ENCODE measurements at places on chromosomes 16 and 17.

DNA sequence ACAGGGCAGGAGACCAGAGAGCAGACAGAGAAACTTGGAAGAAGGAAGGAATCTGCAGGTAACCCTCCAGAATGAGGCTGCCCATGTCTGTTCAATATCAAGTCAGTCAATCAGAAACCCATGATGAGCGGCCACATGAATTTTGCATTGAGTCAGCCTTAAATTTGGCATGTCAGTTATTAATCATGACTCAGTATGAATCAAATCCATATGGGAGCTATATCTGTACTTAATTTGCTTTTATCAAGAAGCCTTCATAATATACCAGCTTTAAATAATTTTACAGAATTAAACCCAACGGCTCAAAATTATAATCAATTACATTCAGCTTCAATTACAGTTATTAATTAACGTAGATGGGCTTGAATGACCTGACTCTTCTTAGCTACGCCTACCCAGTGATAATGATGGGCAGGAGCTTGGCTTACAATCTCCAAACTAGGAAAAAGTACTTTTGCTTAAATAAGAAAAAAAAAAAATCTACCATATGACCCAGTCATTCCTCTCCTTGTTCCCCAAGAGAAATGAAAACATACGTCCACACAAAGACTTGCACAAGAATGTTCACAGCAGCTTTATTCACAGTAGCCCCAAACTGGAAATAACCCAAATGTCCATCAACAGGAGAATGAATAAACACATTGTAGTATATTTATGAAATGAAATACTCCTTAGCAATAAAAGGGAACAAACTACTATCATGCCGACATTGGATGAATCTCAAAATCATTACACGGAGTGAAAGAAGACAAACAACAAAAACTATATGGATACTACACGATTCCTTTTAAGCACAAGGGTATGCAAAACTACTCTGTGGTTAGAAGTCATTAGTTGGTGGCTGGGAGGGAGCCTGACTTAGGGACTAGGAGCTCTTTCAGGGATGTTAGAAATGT lies 48.6 kb downstream of the SLC39A11 start:
- no peak for DNase-seq

GRCh38 chr16:55017321-55017720 lies 86.7 kb downstream of the IRX5 start:
- no peak for DNase-seq

- DNase-seq, result no peak
Observed at GRCh38 chr16:57825298-57826044, 23.2 kb upstream of the KIFC3 start.

GRCh38 chr17:51456942-51457341 lies 196.6 kb downstream of the UTP18 start:
- no peak for DNase-seq

DNA sequence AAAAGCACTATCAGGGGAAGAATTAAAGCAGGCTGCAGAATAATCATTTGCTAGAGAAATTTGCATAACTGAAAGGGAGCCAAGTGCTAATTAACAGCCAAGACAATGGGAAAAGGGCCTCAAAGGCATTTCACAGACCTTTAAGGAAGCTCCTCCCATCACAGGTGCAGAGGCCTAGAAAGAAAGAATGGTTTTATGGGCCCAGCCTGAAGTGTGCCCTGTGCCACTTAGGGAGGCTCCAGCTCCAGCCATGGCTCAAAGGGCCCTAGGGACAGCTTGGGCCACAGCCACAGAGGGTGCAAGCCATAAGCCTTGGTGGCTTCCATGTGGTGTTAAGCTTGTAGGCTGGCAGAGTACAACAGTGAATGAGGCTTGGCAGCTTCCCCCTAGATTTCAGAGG lies 50.1 kb downstream of the RNF112 start:
- no peak for DNase-seq

DNA sequence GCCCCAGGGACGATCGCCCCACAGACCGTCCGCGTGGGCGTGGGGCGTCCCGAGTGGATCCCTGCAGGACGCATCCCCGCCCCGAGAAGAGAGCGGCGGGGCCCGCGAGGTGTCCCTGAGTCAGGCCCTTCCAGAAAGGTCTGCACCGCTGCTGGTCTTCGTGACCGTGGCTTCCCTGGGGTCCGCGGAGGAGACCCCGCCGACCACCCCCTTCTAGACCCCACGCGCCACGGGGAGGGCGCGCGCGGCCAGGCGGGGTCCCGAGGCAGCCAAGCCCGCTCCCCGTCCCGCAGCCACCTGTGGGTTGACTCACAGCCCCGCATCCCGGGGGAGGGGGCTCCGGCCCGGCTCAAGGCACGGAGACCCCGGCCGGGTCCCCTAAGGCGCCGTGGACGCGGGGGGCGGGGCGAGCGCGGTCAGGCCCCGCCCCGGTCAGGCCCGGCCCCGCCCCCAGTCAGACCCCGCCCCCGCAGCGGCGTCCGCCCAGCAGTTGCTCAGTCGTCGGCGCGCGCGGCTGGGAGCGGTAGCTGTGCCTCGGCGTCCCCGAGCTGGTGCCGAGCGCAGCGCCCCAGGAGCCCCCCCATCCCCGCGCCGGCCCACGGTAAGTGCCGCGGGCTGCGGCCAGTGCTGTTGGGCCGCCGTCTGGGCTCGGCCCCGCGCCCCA lies at the start of gene BAIAP3:
Gene BAIAP3, plus strand, starts transcription at position 497 of the 664 bp plus-strand sequence. CDS start 4,905 bp downstream, outside the sequence.
- DNase-seq, result no peak

- no peak for DNase-seq
Observed at GRCh38 chr16:23581764-23582163, 14.4 kb downstream of the NDUFAB1 start.

DNA sequence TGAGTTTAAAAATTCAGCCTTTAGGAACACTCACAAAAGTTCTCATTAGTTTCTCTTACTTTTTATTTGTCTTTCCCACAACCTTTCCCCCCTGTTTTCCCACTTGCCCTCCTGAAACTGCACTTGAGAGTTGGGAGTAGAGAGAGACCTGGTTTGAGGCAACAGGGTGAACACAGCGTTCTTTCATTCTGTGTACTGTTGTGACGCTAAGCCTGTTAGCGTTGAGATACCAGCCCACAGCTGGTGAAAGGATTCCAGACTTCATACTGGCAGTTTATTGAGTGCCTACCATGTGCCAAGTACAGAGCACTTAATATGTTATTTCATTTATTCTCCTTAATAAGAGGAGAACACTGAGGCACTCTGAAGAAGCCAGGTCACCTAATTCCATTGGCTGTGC lies 10.3 kb downstream of the TNRC6C start:
- no peak for DNase-seq

DNA sequence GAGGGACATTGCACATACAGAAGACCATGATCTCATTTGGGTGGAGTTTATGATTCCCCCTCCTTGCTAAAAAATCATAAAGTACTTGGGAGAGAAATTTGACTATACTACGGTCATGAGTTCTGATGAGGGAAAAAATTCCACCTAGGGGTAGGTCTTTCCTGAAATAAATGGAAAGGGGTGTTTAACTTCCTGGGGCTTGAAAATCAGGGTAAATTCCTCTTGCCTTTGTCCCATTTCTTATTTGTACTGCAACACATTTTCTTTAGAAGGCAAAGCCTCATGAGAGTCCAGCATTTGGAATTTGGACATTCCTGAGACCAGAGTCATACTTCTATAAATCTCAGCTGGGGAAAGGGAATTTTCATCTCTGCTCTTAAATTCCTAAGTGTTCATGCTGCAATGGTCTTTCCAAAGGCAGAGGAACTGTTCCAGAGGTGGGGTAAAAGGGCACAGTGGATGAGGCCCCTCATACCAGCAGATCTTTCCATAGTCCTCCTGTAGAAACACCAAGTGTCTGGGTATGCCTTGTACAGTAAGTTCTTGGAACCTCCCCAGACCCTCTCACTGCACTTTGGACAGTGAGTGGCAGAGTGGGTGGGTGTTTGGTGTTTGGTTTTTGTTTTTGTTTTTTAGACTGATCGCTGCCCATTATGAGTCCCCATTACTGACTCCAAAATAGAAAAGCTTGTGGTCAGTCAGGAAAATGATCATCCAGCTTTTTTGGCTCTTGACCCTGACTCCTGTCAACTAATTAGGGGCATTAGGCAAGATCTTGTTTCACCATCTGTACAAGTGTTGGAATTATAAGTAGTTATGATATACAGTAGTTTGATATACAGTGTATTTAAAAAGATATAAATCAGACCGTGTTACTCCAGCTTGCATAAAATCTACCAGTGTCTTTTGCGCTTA lies 6.0 kb downstream of the LYRM1 start:
- no peak for DNase-seq

DNA sequence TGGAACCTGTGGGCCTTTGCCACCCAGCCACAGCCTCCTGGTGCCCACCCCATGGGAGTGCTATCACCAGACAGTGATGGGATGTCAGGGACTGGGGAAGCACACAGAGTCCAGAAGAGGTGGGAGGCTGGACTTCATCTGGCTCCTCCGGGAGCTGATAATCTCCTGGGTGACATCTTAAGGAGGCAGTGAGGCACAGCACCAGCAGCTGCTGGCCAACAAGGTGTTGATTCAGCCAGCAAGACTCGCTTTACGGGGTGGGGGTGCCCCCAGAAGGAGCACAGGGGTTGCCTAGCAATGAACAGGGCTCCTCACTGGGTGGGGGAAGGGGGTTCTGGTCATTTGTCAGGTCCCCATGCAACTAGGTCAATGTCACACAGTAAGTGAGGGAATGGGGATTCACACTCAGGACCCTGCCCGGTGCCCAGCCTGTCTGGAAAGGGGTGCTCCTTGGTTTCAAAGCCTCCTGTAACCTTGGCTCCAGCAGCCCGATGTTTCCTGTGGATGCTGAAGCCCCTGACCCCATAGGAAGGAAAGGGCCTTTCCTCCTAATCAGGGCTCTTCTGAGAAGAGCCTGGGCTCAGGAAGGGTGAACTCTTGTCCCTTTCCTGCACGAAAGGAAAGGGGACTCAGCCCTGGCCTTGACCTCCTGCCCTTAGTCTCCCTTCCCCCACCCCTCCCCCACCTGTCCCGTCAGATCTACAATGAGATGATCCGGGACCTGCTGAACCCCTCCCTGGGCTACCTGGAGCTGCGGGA lies 17.7 kb downstream of the KIF19 start:
- DNase-seq, result no peak
